ENCODE measurements at places on chromosomes 3 and 15. TPM values are rescaled to one million over a fixed set of nuclear protein-coding genes. Genes with fewer than 3 reads are reported as not detected.

The ARNT2 gene
- 1.6 TPM for total RNA-seq

The REC114 gene
- total RNA-seq = not detected

The PRR23E gene
- total RNA-seq = not detected

The CSPG4 gene
- total RNA-seq = 0.05 TPM

The ECT2 gene
- total RNA-seq = 63.9 TPM

The ABTB1 gene
- total RNA-seq = 10.0 TPM

The XIRP1 gene
- not detected for total RNA-seq

The CYP11A1 gene
- not detected for total RNA-seq

DNA sequence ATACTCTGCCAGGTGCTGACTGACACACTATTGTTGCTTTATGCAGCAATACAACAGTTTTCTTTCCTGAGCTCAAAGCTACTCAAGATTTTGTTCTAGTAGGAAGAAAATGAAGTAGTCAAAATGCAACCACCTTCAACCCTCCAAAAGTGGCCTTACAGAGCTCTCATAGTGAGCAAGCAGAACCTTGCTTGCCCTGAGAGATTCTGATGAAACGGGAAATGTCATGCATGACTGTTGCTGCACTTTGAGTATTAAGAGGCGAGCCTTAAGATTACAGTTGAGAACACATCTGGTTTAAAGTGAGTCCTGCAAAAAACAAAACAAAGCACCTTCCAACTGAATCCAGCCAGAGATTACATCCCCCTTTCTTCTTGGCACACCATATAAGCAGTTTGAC, 29.7 kb downstream of the MINDY4B start:
- no peak for DNase-seq

DNA sequence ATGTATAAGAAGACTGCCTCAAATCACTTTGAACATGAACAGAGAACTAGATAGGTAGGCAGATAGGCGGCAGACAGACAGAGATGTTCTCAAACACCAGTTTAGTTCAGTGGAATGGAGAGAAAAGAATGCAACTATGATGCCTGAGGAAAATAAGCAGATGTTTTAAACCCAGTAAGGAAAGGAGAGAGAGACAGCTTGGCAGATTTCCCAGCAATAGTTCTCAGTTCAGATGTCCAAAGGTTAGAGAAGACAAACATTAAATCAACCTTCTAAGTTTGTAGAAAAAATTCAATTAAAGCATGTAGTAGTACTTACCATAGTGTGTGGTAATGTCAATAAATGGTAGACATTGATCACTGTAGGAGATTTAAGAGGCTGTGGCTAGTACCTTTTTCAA, 209.6 kb upstream of the PFN2 start:
- DNase-seq = no peak

- DNase-seq = no peak
Observed at GRCh38 chr15:44636976-44637375, 26.5 kb downstream of the SPG11 start.

DNA sequence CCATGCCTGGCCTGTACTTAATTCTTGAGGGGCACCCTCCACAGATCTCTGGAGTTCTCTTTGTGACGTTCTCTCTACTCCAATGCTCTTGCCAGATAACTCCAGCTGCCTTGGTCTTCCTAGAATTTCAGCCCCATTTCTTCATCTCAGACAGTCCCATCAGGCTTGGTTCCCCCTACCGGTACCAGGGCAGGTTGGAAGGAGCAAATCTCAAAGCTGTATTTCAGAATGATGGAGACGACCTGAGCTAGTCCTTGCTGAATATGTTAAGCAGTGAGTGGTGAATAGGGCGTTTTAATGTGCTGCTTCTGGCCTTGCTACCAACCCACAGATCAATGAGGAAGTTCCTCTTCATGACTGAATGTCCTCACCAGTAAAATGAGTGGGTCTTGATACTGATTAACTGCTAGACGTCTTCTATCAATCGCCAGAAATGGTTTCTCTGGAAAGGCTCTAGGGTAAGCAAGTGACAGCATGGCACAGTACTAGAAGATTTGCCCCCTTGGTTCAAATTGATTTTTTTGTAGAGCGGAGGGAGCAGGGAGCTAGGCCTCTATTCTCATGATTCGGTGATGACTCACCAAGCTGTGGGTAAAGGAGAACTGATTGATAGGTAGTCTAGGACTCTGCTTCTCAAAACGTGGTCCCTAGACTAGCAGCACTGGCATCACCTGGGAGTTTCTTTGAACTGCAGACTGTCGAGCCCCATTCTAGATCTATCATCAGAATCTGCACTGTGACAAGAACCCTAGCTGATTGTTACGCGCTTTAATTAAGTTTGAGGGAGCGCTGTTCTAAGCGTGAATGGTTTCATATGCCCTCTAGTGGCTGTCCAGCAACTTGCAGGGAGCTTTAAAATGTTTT, 67.8 kb downstream of the UBP1 start:
- peak; percentile 85 for DNase-seq

DNA sequence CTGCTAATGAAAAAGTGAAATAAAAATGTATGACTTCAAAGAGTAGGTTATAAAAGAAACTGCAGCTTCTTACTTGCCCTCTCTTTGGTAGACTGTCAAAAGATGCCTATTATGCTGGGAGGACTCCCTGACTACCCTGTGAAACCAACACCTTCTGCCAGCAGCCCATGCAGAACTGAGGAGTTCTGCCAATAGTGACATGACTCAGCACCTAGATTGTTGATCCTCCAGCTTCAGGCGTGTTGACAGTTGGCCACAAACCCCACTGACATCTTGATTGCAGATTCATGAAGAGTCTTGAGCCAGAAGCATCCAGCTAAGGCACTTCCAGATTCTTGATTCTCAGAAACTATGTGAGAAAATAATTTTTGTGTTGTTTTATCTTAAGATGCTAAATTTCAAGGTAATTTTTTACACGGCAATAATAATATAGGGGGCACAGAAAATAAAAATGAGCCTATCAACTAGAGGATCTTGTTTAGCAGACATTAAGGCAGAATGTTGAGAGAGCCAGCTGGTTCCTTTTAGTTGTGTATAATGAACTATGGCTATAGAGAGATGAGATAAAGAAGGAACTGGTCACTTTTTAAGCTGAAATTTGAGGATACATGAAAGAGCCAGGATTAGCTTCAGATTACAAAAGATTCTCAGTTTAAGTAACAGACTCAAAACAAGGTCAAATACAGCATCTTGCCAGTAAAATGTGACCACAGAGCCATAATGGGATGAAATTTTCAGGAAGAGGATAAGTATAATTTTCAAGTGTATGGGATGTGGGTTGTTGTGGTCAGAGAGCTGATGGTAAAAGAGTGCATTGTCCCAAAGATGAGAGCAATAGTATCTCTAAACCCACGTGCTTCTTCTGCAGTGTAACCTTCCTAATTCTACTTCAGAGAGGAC, 588.7 kb upstream of the CBLB start:
- peak; percentile 97 for DNase-seq

DNA sequence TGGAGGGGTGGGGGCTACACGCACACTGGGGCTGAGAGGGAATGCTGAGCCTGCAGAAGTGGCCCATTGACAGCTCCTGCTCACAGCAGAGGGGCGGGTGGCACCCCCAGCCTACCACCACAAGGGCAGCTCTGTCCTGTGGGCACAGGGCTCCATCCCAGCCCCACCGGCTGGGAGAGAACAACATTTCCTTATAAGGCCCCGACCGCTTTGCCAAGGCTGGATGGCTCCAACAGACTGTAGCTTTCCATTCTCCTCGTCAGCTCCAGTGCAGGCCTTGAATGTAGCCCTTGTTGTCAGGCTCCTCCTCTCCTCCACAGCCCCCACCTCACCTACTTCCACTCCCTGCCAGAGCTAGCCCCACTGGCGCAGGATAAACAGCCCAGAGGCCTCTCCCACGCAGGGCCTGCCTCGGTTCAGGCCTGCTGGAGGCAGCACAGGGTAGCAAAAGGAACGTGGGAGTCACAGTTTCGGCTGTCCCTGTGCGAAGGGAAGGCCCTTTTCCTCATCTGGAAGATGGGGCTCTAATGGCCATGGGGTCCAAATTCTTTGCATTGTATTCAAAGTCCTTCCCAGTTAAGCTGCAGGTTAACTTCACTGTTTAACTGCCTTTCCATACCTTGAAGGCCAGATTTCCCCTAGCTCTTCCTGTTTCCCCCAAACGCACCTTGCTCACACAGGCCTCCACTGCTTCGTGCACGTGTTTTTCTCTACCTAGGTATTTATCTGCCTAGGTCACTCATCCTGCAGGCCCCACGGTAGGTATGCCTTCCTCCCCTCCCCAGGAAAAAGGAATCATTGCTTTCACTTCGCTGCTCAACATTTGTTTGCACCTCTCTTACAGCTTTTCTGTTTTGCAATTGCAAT, 101.6 kb upstream of the LPP start:
- DNase-seq = no peak

GRCh38 chr3:42056840-42057239, 34.3 kb upstream of the TRAK1 start:
- no peak for DNase-seq

DNA sequence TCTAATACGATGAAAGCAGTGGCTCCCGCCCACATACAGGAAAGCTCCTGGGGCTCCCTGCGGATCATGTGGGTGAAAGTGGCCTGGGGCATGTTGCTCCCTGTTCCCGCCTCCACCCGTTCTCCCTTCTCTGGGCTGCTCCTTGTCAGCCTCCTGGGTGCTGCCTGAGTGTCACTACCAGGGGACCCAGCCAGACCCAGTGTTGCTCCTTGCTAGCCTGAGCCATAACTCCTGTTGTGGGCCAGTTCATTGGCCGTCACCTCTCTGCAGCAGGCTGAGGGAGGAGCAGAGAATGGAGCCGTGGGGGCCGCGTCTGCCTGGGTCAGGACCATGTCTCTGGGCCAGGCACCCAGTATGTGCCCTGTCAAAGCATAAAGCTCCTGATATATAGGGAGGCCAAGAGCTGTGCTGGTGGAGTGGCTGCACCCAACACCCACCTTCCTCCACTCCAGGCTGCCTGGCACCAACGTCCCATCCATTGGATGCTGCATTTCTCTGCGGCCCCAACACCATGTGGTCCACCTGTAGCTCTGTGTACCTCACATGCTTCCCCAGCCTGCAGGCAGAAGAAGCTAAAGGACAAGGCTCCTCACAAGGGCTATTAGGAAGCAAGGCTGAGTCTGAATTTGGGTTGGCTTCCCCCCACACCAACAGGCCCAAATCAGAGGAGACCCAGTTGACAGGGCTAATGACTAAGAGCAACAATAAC, 40.5 kb downstream of the KLF13 start:
- DNase-seq = peak; percentile 25

- DNase-seq = no peak
Observed at GRCh38 chr3:190125436-190126068, 4.9 kb upstream of the P3H2 start.

DNA sequence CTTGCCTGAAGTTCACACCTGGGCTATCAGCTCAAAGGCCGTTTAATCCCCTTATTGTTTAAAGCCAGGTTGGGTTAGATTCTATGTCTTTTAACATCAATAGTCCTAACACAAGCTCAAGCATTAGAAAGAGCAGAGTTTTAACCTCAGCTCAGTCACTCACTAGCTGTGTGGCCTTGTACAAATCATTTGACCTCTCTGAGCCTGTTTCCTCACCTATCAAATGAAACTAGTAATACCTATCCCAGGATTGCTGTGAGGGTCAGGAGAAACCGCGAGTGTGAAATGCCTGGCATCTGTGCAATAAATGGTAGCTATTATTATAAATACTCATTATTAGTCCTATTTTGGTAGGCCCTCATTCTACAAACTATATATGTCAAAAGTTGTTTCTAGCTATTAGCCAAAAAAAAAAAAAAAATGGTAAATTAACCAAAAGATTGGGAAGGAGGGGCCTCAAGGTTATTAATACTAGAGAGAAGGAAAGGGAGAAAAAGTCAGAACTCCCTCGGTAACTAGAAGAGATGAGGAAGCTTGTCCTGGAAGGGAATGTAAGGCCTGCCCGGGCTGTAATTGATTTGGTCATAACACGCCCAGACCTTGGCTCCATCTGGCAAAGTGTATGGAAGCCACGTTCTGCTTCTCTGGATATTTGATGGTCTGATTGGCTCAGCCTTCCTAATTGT, 510.5 kb upstream of the PROK2 start:
- no peak for DNase-seq

GRCh38 chr3:54079314-54079713, 43.0 kb upstream of the CACNA2D3 start:
- DNase-seq = no peak

- peak; percentile 73 for DNase-seq
Observed at GRCh38 chr15:94743668-94744067, 512.3 kb downstream of the MCTP2 start.

GRCh38 chr15:69663982-69664381, 211.4 kb downstream of the RPLP1 start:
- DNase-seq = no peak

DNA sequence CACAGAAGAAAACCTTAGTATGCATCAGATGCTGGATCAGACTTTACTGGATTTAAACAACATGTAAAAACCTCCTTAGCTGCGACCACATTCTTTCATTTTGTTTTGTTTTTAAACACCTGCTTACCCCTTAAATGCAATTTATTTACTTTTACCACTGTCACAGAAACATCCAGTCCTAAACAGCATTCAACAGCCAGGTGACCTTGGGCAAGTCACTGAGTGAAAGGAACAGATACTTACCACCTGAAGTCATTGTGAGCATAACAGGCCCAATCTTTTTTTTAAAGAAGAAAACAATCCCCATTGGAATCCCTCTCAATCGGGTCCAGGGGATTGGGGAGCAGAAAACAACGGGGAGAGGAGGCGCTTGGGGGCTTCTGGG, 390 bp downstream of the STARD5 start:
- DNase-seq = no peak

GRCh38 chr15:92636908-92637481, 18.6 kb downstream of the FAM174B start:
- DNase-seq = peak; percentile 35
